ENCODE measurements at places on chromosomes 4 and X.

DNA sequence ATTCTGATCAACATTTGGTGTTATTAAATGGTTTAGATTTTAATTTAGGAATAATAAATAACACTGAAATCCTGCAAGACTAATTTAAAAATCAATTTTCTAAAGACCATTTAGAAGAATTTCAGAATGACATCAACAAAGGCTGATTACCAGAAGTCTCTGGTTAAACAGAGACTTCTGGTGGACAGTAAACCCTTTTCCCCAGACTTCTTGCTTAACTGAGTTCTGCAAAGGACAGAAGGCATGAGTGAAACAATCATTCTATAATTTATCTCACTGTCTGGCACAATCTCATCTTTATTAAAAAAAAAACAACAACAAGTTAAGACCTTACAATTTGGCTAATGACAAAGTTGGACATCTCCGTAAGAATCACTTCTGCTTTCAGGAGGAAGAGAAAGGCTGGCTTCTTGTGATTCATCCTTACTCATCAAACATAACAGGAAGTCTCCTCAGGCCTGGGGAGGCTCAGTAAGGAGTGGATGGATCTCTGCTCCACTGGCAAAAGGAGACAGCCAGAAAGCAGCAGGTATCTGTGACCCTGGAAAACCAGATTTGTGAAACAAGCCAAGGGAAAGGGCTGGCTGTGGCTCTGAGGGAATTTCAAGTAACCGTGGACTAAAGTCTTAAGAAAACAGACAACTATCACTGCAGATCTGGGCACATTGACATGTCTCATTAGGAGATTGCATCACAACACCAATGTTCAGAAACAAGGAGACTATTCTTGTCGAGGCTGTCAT lies 908 bp upstream of the TLR6 start:
- no peak for DNase-seq

- no peak for DNase-seq
Measured at GRCh38 chr4:85734424-85734831, 259.5 kb downstream of the ARHGAP24 start.

DNA sequence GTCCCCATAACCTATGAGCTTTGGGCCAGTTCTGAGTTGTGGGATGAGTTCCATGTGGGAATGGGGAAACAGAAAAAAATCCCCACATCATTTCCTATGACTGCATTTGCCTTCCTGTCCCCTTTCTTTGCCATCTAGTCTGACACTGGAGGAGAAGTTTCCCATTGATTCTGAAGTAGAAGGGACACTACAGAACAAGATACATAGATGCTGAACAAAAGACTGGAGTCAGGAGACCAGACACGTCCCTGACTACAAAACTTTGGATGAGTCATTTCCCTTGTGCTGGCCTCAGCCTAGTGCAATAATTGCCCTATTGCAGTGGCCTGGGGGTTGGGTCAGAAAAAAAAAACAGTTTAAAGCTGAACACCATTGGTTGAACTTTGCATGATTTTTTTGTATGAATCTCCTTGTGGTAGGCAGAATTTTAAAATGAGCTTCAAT lies 22.1 kb downstream of the BEX3 start:
- no peak for DNase-seq

GRCh38 chrX:153593811-153594500 lies 5.0 kb downstream of the CCNQ start:
- no peak for DNase-seq

- DNase-seq = no peak
Measured at GRCh38 chr4:6732441-6733357, 16.7 kb downstream of the BLOC1S4 start.

- DNase-seq = no peak
Measured at GRCh38 chr4:70559211-70559830, 32.7 kb upstream of the AMBN start.
